ENCODE measurements at places on chromosomes 12 and 14.

DNA sequence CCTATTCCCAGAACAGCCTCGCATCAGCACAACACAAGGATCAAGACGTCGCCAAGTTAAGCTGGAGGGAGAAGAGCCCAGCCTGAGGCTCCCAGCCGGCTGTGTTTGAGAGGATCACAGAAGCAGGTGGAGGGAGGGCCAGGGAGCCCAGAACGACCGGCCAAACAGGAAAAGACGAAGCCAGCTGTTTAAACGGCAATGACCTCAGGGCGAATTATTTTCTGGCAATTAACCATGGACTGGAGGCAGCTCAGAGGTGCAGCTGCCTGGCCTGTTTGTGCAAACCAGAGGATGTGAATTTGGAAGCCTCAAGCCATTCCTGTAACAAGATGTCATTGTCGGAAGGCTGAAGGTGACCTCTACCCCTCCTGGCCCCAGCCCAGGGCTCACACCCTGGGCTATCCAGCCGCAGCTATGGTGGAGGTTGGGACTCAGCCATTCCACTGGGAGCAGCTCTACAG lies 175.8 kb upstream of the PRMT8 start:
- no peak for DNase-seq

- DNase-seq = peak; percentile 86
Measured at GRCh38 chr12:55720894-55721444, 776 bp downstream of the RDH5 start.

DNA sequence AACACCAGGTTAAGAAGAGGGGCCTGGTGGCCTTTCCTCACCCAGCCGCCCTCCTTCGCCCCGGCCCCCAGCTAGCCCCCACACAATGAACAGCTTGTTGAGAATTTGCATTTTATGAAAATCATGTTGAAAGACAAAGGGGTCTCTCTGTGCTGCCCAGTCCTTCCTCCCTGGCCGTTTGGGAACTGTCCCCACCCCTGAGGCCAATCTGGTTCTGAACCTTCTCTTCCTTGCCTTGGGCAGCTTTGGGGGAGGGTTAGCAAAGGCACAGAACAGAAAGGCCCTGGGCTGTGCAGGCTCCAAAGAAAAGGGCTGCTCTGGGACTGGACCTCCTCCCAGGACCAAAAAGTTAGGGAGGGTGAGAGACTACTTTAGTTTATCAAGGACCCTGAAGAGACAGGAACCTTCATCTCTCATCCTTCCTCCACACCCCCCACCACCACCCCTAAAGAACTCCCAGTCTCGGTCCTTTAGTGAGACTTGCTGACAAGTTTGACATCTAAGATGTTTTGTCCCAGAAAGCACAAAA lies 1.3 kb downstream of the TAMALIN start:
- no peak for DNase-seq

GRCh38 chr14:23160924-23161522 lies 22.4 kb downstream of the SLC7A8 start:
- peak; percentile 87 for DNase-seq
